ENCODE measurements at places on chromosomes 16 and 17. TPM values are rescaled to one million over a fixed set of nuclear protein-coding genes. Genes with fewer than 3 reads are reported as not detected.
A peak's percentile ranks its signal among the peaks of the same experiment; 100 is the strongest.

- DNase-seq, result no peak
Observed at GRCh38 chr16:50844840-50845239, 103.0 kb downstream of the CYLD start.

- peak; percentile 39 for DNase-seq
Observed at GRCh38 chr17:8799570-8800212, 526 bp upstream of the MFSD6L start.

The TBX2 gene
- 20.1 TPM for total RNA-seq

DNA sequence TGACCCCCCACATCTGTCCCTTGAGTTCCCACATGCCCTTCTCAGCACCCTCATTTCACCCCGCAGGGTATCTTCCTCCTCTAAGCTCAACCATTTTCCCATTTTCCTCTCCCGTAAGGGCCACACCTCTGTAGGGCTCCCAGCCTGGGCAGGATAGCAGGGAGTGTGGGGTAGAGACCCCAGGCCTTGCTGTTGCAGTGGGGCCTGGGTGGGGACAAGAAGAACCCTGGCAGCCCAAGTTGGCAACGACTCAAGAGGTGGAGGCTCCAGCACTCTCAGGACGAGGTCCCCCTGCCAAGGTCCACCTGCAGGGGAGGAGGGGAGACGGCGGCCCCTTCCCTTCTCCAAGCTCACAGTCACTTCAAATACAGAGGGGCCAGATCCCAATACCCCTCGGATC lies 2.0 kb upstream of the TMEM92 start:
- DNase-seq, result no peak

The CAMKK1 gene
- 21.6 TPM for total RNA-seq

DNA sequence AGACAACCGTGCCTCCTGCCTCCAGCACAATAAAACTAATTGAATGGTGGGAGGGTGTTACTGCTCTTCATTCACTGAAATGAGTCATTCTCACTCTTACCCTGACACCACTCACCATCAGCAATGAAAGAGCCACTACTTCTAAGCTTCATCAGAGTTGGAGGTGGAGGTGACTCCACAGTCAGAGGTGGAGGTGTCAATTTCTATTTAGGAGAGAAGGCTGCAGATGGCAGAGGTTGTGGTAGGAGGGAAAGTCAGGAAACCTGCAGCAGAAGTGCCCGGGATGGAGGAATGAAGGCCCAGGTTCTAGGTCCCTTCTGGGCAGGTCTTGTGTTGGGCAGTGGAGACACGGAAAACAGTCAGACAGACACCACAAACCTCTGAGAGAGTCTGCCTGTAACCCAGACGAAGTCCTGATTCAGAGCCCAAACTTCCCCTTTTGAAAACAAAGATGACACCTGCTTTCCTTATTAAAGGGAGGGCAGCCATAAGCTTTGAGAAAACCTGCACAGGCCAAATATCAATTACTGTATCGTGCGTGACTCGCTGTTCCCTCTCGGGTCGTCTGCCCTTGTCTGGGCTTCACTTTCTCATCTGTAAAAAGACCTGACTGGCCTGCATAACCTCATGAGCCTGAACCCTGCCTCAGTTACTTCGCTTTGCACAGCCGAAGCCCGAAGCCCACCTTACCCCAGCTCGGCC lies 668 bp downstream of the ATPAF2 start:
- no peak for DNase-seq

DNA sequence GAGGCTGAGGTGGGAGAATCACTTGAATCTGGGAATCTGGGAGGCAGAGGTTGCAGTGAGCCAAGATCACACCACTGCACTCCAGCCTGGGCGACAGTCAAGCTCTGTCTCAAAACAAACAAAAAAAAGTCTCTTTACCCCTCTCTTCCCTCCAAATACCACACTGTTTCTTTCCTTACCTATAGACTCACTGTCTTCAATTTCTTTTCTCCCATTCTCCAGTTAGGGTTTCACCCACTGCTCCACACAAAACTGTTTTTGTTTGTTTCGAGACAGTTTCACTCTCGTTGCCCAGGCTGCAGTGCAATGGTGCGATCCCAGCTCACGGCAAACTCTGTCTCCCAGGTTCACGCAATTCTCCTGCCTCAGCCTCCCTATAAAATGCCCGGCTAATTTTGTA lies 6.1 kb upstream of the CD2BP2 start:
- DNase-seq, result no peak

The TRAPPC2L gene
- 58.3 TPM for total RNA-seq

DNA sequence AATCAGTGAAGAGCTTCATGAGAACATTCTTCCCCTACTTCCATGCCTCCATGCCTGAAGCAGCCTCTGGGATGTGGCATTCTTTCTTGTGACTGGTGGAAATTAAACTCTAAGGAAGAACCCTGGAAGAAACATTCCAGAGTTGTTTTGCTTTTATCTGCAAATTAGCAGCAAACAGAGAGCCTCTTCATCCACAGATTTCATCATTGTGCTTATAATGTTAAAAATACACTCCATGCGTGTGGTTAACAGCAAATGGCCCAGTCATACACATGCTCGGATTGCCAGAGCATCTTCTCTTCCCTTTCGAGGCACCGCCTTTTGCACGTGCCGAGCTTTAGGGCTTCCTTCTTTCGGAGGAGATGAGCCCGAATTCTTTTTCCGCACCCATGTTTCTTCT lies 411.3 kb downstream of the SNX29 start:
- DNase-seq, result no peak

GRCh38 chr17:62923258-62924150 lies 42.5 kb upstream of the TANC2 start:
- no peak for DNase-seq

GRCh38 chr17:3556239-3556915 lies 1.2 kb downstream of the TRPV3 start:
- no peak for DNase-seq

- no peak for DNase-seq
Observed at GRCh38 chr16:88911136-88911945, 44.9 kb upstream of the PABPN1L start.

The RBFOX1 gene
- total RNA-seq, result 0.68 TPM

GRCh38 chr16:19876501-19877059 lies 8.1 kb downstream of the GPRC5B start:
- peak; percentile 78 for DNase-seq

DNA sequence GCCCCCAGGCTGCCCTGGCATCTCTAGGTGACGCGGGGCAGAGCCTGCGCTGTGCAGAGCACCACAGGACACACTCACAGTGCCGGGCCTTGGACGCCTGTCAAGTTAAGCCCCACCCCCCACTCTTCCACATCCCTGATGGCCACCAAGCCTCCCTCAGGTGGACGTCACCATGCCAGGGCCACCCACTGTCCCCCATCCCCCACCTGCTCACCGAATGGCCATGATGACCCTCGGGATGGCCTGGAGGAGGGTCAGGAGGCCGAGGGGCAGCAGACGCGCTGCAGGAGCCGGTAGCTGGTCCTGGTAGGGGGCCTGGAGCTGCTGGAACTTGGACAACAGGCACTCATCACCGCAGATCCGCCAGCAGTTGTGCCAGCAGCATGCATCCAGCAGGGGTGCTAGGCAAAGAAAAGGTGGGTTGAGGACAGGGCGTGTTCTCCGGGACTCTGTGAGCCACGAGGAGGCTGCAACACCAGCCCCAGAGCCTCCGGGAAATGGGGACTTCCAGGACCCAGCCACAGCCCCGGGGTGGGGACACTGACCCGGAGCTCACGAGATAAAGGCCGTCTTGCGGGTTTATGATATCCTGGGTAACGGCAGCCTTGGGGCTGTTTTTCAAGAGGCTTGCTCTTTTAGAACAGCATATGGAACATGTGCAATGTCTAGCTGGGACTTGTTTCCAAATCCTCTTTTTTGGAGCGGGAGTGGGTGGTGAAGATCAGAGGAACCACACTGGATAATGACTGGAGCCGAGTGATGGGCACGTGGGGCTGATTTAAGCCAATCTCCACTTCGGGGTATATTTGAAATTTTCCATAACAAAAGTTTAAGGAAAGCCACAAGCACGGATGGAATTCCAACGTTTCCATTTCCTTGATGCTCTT lies 11.4 kb downstream of the C16orf95 start:
- DNase-seq, result no peak

DNA sequence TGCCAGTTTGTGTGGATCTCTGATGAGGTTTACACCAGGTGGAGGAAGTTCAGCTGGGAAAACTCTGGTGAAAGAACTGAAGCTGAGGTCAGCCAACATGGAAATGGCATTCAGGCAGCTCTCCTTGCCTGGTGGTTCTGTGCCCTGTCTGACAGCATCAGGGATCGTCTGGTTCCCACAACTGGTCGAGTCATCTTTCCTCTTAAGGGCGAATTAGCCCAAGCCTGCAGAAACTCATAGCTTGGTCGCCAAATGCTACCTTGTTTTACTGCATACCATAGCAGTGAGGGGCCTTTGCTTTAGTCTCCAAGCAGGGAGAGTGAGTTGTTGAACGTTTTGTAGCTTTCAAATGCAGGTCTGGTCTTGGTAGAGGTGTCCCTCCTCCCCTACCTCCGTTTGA lies 7.2 kb downstream of the PLCG2 start:
- DNase-seq, result no peak

- no peak for DNase-seq
Observed at GRCh38 chr16:69345923-69346322, 5.7 kb downstream of the TMED6 start.

DNA sequence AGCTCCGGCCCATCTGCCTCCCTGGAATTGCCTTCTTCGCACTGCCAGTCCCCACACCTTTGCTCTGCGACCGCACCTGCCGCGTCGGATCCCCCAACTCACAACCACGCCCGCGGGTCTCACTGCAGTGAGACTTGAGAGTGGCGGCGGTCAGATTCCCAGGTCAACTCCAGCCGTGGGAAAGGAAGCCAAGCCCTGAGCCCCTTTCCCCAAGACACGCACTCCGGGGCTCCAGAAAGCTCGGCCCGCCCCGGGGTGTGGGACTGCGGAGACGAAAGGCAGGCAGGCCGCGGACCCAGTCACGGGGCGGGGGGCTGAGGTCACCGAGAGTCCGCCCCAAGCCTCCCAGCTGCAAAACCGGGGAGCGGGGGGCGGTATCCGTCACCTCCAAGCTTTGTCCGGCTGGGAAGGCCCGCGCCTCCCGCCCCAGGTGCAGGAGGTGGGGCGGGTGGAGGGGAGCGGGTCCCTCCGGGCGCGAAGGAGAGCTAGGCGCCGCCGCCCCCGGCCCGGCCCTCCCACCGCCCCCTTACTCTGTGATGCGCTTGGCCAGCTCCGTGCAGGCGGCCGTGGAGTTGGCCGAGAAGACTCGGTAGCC lies 615 bp downstream of the PRPSAP1 start:
- peak; percentile 27 for DNase-seq

DNA sequence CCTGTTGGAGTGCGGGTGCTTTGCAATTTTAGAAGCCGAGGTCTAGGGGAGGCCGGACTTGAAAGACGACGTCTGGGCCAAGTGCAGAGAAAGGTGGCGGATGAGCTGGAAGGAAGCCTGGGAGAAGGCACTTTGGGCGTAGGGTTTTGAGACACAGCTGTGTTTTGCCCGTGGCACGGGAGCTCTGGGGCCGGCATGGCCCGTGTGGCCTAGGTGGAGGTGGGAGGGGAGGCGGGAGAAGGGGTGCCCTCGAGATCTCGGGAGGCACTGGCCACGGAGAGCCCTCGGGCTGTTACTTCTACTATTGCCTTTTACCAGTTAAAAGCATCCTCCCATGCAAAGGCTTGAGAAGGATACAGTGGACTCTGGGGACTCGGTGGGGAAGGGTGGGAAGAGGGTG lies 161.9 kb downstream of the FOXL1 start:
- DNase-seq, result no peak

GRCh38 chr17:80673152-80673920 lies 128.7 kb downstream of the RPTOR start:
- no peak for DNase-seq

GRCh38 chr16:80377096-80377956 lies 163.5 kb upstream of the DYNLRB2 start:
- no peak for DNase-seq

- DNase-seq, result no peak
Observed at GRCh38 chr16:86320237-86320595, 190.1 kb upstream of the FOXF1 start.

- no peak for DNase-seq
Observed at GRCh38 chr16:7545251-7545650, 212.6 kb downstream of the RBFOX1 start.

DNA sequence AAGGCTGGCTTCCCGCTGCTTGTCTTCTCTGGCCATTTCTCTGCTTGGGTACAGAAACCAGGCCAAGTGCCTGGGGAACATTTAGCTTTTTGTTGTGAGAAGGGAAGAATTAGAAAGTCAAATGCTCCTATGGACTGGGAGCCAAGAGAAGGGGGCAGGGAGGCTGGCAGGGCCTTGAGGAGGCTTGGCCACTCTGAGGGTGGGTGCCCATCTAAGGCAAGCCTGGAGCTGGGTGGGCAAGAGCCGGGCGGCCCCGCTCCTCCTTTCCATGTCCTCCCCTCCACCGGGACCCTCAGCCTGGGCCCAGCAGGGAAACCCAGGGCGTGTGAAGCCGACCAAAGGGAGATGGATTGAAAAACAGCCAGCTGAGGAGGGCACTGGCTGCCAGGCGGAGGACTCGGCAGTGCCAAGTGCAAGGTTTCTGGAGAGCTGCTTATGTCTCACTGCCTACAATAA lies 69.4 kb downstream of the NTN1 start:
- no peak for DNase-seq

DNA sequence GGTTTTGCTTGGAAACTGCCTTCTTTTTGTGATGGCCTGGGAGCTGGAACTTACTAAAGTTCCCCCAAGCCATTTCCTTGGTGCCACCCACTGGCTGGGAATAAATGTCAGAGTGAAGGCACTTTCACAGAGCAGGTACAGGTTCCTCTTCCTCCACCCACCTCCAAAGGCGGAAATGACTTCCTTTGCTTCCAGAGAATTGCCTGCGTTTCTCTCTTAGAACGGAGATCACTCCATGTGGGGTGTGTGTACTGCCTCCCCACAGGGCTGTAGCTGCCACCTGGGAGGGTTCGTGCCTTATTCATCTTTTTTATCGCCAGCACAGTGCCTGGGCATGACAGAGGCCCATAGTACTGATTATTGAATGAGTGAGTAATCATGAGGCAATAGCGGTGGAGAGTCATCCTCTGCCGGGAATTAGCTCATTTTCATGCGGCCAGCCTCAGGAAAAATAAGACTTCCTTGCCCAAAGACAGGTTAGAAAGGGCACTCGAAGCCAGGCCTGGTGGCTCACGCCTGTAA lies 32.2 kb upstream of the HAS3 start:
- no peak for DNase-seq

The PLXDC1 gene
- total RNA-seq, result 9.6 TPM

DNA sequence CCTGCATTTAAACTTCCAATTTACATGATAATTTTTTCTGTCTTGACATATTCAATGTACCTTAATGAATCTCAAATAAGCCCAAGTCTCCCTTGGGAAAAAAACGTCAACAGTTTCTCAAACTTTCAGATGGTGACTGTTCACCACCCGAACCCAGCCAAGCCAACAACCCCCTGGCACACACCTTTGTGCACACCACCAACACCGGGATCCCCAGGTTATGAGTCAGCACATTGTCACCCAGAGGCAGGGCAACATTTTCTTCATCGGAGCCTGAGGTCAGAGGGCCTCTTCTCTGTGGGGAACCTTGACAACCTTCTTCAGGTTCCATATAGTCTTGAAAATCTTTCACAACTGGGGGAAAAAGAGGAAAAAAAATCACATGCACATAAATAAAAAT lies 15.5 kb downstream of the DYNC1LI2 start:
- no peak for DNase-seq

- DNase-seq, result no peak
Observed at GRCh38 chr16:78363843-78364555, 264.5 kb downstream of the WWOX start.

The CNTNAP1 gene
- total RNA-seq, result 10.3 TPM
